ENCODE measurements at places on chromosomes 12 and 14.

DNA sequence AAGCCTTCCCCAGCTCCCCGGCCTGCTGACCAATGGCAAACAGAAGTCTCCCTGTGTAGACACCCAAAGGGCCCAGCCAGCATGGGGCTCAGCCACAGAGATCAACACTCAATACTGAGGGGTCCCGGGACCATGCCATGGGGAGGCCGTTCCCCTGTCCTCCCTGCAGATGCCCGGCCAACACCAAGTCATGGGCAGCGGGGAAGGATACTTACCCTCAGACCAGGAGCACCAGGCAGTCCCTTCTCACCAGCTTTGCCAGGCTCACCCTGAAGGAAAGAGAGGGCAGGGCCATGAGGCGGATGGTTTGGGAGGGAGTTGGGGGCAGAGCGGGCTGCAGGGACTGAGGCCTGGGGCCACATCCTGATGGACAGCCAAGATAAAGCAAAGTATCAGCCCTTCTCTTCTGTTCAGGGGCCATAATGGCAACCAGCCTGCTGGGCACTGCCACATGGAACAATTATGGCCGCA lies 19.9 kb downstream of the COL2A1 start:
- DNase-seq = no peak

- no peak for DNase-seq
Measured at GRCh38 chr14:69471436-69471835, 13.1 kb upstream of the PLEKHD1 start.

GRCh38 chr14:30129807-30130206 lies 202.2 kb upstream of the PRKD1 start:
- no peak for DNase-seq

DNA sequence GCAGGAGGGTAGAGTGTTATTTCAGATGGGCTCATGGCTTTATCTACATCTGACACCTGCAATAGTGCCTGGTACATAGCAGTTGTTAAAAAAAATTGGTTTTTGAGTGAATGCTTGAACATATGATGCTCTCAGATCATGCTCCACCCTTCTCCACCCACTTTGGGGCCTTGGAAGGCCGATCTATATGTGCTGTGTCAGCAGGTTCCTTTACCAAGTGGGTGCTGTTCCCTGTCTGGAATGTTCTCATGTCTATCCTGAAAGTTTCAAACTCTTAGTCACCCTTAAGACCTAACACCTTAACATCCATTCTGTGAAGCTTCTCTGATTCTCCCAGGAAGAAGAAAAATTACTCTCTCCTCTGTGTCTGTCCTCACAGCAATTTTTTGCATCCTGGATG lies 556.3 kb upstream of the TBX3 start:
- no peak for DNase-seq

DNA sequence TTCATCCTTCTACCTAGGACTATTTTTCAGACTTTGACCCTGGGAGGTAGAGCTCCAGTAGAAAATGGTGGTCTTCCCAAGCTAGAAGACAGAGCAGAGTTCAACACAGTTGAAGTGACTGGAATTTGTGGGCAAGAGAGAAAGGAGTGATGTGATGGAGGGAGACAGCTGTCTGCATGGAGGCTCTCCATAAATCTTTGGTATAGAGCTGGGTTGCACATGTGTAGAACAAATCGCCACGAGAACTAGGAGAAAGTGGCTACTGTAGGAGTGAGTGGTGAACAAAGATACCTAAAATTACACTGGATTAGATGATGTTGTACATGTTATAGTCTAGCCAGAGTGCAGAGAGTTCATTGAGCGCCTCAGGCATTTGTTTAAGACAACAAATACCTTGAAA lies 14.5 kb downstream of the GPR135 start:
- DNase-seq = no peak

GRCh38 chr14:70000601-70001000 lies 121.4 kb downstream of the SMOC1 start:
- no peak for DNase-seq

DNA sequence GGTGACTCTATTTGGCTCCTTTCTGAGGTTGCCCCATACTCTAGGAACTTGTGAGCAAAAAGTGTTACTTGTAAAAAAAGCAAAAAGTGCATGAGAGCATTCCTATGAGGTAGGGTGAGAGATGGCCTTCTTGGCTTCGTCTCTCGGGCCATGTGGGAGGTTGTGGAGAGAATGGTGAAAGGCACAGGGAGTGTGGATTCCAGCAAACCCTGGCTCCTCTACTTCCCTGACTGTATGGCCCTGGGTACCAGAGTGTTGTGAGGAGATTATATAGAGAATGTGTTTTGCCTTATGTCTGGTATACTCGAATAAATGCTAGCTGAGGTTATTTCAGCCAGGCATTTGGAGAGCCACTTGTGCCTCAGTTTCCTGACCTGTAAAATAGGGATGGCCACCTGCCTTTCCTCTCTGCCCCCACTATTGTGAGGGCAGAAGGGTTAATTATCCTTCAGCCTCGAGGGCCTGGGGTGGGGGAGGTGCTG lies 11.0 kb downstream of the PLEKHG3 start:
- peak; percentile 23 for DNase-seq

- no peak for DNase-seq
Measured at GRCh38 chr12:75971253-75971652, 60.3 kb downstream of the PHLDA1 start.

DNA sequence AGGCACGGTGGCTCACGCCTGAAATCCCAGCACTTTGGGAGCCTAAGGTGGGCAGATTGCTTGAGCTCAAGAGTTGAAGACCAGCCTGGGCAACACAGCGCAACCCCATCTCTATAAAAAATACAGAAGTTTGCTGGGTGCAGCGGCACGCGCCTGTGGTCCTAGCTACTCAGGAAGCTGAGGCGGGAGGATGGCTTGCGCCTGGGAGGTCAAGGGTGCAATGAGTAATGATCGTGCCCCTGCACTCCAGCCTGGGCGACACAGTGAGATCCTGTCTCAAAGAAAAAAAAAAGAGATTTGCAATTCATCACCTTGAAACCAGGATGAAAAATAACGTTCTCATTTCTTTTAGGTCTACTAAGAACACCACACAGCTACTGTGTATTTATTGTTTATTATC lies 4.0 kb downstream of the STX2 start:
- DNase-seq = no peak

GRCh38 chr12:54024581-54025305 lies 3.5 kb upstream of the HOXC6 start:
- no peak for DNase-seq

DNA sequence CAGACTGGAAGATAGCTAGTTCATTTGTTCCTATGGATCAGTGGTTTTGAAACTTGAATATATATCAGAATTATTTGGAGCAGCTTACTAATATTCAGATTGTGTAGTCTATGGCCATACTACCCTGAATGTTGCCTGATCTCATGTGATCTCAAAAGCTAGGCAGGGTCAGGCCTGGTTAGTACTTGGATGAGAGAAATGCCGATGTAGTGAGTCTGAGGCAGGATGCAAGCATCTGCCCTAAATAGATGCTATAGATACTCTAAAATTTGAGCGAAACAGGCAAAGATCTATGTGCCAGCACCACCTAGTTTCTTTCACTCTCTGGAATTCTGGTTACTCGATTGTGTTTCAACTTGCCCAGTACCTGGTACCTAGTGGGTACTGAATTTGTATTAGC lies 40.9 kb downstream of the FRMD6 start:
- no peak for DNase-seq

GRCh38 chr12:62371661-62372060 lies 95.0 kb upstream of the MON2 start:
- DNase-seq = no peak

GRCh38 chr12:72282721-72283120 lies 10.6 kb downstream of the TRHDE start:
- no peak for DNase-seq

- DNase-seq = no peak
Measured at GRCh38 chr14:53444677-53445312, 291.7 kb upstream of the DDHD1 start.

GRCh38 chr12:44053549-44054127 lies 217.8 kb downstream of the TMEM117 start:
- no peak for DNase-seq

GRCh38 chr12:63042646-63043045 lies 107.7 kb upstream of the PPM1H start:
- no peak for DNase-seq

DNA sequence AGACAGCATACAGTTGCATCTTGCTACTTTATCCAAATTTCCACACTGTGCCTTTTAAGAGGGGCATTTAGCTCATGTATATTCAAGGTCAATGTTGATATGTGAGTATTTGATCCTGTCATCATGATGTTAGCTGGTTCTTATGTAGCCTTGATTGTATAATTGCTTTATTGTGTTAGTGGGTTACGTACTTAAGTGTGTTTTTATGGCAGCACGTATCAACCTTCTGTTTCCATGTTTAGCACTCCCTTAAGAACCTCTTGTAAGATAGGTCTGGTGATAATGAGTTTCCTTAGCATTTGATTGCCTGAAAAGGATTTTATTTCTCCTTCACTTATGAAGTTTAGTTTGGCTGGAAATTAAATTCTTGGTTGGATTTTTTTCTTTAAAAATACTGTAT lies 445.2 kb downstream of the NAV3 start:
- no peak for DNase-seq

DNA sequence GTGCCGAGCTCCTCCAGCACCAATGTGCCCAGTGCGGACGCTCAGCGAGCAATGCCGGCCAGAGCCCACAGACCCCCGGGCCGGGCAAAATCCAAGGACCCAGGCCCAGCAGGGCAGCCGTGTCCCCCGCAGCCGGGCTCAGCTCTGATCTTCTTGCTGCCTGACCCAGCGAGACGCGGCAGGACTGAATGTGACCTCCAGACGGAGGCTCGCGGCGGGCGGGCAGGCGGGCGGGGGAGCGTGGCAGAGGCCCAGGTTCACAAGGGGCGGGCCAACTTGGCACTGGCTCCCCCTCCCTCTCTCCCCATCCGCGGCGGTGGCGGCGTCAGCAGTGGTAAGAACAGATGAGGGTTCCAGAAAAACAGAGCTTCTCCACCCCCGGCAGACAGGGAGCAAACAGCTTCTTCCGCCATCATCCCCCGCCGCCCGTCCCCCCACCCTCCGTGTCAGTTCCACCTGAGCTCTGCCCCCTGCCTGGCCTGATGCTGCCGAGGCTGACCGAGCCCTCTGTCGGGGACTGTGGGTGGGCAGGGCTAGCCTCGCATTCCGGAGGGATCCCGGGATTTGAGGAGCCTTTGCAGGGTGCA lies 94.3 kb downstream of the RFLNA start:
- peak; percentile 87 for DNase-seq

DNA sequence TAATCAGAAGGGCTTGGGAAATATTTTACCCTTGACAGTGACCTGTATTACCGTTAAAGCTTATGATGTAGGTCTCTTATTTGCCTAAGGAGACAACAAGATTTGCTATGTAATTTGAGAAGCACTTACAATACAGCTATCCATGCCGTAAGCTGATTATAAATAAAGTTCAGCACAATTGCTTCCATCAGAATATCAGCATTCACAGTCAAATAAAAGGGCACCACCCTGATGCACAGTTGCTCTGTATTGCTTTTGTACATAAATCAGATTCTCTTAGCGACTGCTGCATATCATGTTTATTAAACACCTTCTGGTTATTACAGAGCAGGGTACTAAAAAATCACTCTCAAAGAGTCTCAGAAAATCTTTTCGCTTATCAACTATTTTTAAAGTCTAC lies 67.3 kb upstream of the VRK1 start:
- no peak for DNase-seq

GRCh38 chr12:131101703-131102492 lies 148.2 kb downstream of the ADGRD1 start:
- DNase-seq = peak; percentile 5

DNA sequence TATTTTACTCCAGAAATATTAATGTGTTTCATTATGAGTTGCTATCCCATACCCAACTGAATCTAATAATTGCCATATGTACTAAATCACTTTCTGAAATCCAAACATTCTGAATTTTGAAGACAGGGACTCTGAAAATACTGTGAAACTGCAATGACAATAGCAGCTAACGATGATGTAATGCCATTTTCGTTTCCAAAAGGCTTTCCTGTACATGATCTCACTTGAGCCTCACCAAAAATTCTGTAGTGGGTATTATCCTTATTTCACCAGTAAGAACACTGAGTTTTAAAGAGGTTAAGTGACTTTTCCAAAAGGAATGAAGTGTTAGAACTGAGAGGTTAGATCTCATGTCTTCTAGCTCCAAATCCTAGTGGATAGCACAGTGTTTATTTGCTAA lies 133.3 kb downstream of the FLRT2 start:
- no peak for DNase-seq

DNA sequence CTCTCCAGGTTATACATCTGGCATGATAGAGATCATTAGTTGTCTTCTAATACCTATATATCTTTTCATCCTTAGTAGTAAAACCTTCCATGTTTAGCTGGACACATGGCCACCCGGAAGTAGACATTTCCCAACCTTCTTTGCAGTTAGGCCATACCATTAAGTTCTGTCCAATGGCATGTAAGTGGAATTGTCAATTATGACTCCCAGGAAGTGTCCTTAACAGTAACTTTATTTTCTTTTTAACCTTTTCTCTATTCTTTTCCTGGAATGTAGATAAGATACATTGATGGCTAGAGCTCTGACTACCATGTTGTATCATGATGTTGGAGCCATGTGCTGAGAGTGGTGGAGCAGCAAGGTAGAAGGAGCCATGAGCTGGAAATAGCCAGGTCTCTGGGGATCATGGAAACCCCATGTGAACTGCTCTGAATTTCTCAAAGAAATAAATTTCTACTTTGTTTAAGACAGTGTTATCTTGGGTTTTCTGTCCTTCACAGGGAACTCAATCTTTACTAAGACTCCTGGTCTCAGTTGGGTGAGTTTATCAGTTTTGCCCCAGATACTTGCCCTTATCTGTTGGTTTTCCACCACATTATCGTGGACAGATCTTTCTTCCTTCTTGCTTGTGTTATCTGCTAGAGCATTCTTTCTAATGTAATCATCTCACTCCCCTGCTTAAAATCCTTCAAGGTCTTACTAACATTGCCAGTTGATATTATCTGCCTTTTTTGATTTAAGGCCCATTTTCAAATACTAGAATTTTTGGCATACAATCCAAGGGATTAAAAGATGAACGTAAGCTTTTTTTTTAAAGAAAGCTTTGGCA lies 5.1 kb upstream of the LTA4H start:
- no peak for DNase-seq

GRCh38 chr12:88896958-88897357 lies 316.7 kb upstream of the KITLG start:
- no peak for DNase-seq

GRCh38 chr12:4293299-4293965 lies 19.9 kb downstream of the CCND2 start:
- DNase-seq = no peak

Data from left colon (tissue), 2 donors.